ENCODE measurements at places on chromosomes 16 and 17. TPM values are rescaled to one million over a fixed set of nuclear protein-coding genes. Genes with fewer than 3 reads are reported as not detected.
A peak's percentile ranks its signal among the peaks of the same experiment; 100 is the strongest.

The OR2C1 gene
- total RNA-seq = not detected

DNA sequence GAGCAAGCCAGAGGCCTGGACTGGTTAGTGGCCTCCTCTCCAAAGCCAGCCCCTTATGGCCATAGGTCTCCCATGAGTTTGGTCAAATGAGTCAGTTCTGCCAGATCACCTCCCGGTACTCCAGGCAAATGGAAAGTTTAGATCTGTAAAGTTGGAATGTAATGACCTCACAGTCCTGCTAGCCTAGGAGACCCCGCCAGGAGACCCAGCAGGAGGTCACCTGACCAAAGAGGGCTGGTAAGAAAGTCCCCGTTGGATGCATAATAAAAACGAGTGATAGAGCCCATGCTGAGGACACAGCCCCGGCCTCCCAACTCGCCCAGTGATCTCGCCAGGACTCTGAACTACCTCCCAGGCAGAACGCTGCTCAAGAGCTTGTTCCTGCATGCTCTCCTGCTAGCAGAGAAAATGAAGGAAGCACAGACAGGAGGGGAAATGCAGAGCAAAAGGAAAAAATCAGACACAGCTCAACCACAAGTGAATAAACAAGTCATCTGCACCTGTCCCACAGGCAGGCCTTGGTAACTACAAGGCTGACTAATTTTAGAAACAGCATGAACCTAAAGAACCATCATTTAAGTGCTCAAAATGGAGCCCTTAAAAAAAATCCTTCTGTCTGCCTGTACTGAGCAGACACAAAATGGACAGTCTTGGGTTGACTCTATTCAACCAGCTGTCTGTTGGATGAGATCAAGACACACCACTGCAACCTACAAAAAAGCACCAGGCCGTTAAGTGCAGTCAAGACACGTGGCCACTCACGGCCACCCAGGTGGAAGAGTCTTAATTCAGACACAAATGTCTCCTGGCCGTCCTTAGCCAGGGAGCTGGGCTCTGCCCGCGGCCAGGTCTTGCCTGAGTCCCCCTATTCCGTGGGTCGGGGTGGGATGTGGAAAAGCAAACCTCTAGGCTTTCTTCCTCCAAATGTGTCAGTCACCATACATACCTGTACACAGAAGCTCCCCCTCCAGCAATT lies 9.2 kb downstream of the CDIP1 start:
- H3K36me3 ChIP-seq = peaks cover 7% of the 10 kb centered on the region
- H3K27ac ChIP-seq = peak overlapping the region; percentile 81
- H3K4me3 ChIP-seq = peak overlapping the region; percentile 37
- peak; percentile 61 for DNase-seq

The SLC13A2 gene
- not detected for total RNA-seq

GRCh38 chr16:3495176-3495575 lies at the start of gene C16orf90:
Gene C16orf90, minus strand, starts transcription at chr16:3495489. Its CDS starts 68 bp downstream, at chr16:3495421.
- no peak for DNase-seq
- H3K4me1 ChIP-seq = peaks cover 7% of the 10 kb centered on the region
- H3K27me3 ChIP-seq = no peaks in the 10 kb centered on the region
- no peak within 1 kb of the TSS for H3K4me3 ChIP-seq

The ZG16 gene
- total RNA-seq = not detected

- no peak overlapping the region for H3K4me3 ChIP-seq
- H3K27ac ChIP-seq = no peak overlapping the region
- H3K4me1 ChIP-seq = no peaks in the 10 kb centered on the region
- no peaks in the 10 kb centered on the region for H3K36me3 ChIP-seq
- H3K27me3 ChIP-seq = peaks cover 2% of the 10 kb centered on the region
- DNase-seq = no peak
These were observed 210.4 kb upstream of the ELAC2 start for GRCh38 chr17:13228225-13228624.

GRCh38 chr16:84582958-84583516 lies 34.8 kb downstream of the COTL1 start:
- DNase-seq = no peak
- H3K36me3 ChIP-seq = peaks cover 9% of the 10 kb centered on the region
- peaks cover 22% of the 10 kb centered on the region for H3K4me1 ChIP-seq
- no peak overlapping the region for H3K27ac ChIP-seq
- H3K4me3 ChIP-seq = no peak overlapping the region

The CIITA gene
- total RNA-seq = 0.29 TPM

The AKAP1 gene
- 17.6 TPM for total RNA-seq

GRCh38 chr17:16019347-16019746 lies 19.7 kb downstream of the TTC19 start:
- H3K27me3 ChIP-seq = no peaks in the 10 kb centered on the region
- no peak overlapping the region for H3K27ac ChIP-seq
- DNase-seq = no peak
- peaks cover 43% of the 10 kb centered on the region for H3K36me3 ChIP-seq
- H3K4me3 ChIP-seq = no peak overlapping the region
- H3K4me1 ChIP-seq = peaks cover 18% of the 10 kb centered on the region

DNA sequence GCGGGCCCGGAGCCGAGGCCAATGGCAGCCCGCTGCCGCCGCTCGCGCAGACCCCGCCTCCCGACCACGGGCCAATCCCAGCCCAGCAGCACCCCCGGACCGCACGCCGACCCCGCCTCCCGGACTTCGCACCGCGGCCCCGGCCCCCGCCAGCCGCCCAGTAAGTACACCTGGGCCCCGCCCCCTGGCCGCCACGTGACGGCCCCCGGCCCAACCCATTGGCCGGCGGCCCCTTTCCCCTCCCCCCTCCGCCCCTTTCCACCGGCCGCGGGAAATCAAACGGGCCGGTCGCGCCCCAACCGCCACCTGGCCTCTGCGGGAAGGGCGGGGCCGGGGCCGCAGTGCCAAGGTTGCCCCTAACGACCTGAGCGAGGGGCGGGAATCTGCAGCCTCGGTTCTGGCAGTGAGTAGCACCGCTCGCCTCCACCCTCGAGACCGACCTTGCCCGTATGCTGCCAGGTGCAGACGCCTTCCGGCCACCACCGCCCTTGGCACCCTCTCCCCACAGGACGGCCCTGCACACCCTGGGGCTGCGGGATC lies at the start of gene YBX2:
Gene YBX2, minus strand, starts transcription at position 26 of the 540 bp plus-strand sequence. CDS start 139 bp downstream, outside the sequence.
- no peaks in the 10 kb centered on the region for H3K36me3 ChIP-seq
- H3K4me3 ChIP-seq = peak within 1 kb of the TSS; percentile 70
- peaks cover 19% of the 10 kb centered on the region for H3K4me1 ChIP-seq
- H3K27ac ChIP-seq = no peak within 1 kb of the TSS
- peak; percentile 80 for DNase-seq
- H3K27me3 ChIP-seq = peaks cover 24% of the 10 kb centered on the region

The RASL10B gene
- total RNA-seq = 1.1 TPM

The GNG13 gene
- total RNA-seq = not detected

DNA sequence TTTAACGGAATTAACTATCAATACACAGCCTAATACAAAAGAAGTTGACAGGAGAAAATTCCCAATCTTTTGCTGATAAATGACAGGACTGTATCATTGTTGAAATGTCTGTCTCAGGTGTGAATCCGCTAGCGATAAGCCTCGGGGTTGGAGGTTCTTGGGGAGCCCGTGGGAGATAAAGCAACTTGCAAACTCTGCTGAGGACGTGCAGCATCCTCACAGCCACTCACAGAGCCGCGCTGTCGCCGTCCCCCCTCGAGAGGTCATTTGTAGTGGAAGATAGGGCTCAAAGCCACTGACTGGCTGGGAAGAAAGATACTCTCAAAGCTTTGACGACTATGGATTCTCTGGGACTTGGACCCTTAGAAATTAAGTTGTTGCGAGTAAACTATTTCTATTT lies 17.0 kb downstream of the MAP1LC3B start:
- no peaks in the 10 kb centered on the region for H3K27me3 ChIP-seq
- peaks cover 9% of the 10 kb centered on the region for H3K36me3 ChIP-seq
- H3K27ac ChIP-seq = no peak overlapping the region
- no peak for DNase-seq

The CCL22 gene
- 0.72 TPM for total RNA-seq

- DNase-seq = no peak
- no peak overlapping the region for H3K4me3 ChIP-seq
- no peak overlapping the region for H3K27ac ChIP-seq
- H3K36me3 ChIP-seq = no peaks in the 10 kb centered on the region
- H3K27me3 ChIP-seq = no peaks in the 10 kb centered on the region
These were observed 105.5 kb upstream of the AXIN2 start for GRCh38 chr17:65666876-65667321.

The SARM1 gene
- total RNA-seq = 12.3 TPM

- no peaks in the 10 kb centered on the region for H3K27me3 ChIP-seq
- no peak within 1 kb of the TSS for H3K4me3 ChIP-seq
- H3K4me1 ChIP-seq = no peaks in the 10 kb centered on the region
- H3K36me3 ChIP-seq = no peaks in the 10 kb centered on the region
- DNase-seq = no peak
These were observed at the start of gene CNTNAP4 for GRCh38 chr16:76276745-76277438. Gene CNTNAP4, plus strand, starts transcription at chr16:76277401. Its CDS starts 262 bp downstream, at chr16:76277663.

DNA sequence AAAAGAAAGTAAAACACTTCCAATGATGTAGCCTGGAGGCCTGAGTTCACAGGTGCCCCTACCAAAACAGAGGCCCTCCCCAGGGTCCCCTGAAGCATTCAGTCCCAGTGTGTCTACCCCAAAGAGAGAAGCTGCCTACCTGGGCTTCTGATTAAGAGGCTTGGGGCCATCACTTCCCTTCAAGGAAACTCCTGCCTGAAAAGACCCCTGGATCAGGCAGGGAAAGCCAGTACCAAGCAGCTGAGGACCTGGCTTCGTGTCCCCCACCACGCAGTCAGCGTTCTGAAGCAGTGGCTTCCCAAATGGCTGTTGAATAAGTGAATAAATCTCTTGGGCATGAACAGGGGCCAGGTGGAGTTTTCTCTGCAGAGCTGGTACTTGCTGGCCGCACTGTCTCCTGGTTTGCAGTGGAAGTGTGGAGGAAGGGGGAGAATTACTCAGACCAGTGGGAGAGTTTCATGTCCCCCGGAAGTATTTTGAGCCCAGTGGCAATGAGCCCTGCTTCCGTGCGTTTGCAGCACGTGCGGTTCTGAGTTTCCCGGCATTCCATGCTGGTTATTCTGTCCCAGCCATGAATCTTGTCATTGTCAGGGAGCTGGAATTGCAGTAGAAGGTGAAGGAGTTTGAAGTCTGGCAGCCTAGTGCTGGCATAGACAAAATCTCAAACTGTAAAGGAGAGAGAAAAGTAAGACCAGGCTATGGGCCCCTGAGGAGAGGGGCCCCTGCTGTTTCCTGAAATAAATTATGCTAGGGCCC lies 27.0 kb downstream of the RMI2 start:
- no peak for DNase-seq
- peaks cover 11% of the 10 kb centered on the region for H3K4me1 ChIP-seq
- H3K4me3 ChIP-seq = no peak overlapping the region

The TBX2 gene
- total RNA-seq = not detected

- no peak for DNase-seq
- H3K27ac ChIP-seq = no peak overlapping the region
- no peaks in the 10 kb centered on the region for H3K4me1 ChIP-seq
- H3K36me3 ChIP-seq = peaks cover 36% of the 10 kb centered on the region
- no peaks in the 10 kb centered on the region for H3K27me3 ChIP-seq
- no peak overlapping the region for H3K4me3 ChIP-seq
These were observed 35.8 kb downstream of the AKAP1 start for GRCh38 chr17:57120814-57121213.

DNA sequence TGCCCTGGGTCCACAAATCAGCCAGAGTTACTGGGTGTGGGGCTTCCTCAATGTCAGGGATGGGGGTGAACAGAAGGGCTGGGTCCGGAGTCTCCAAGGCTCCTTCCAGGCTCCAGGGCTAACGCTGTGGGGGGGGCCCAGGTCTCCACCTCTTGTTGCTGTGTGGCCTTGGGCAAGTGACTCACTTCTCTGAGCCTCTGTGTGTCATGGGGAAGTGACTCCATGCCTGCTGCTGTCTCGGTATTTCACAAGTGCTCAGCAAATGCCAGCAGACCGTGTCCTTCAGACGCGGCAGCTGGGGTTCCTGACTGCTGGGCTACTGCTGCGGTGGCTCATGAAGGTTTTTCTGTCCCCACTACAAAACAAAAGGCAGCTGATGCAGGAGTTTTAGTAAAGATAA lies 26.6 kb downstream of the JPH3 start:
- H3K4me1 ChIP-seq = no peaks in the 10 kb centered on the region
- no peak for DNase-seq
- H3K27ac ChIP-seq = no peak overlapping the region
- no peak overlapping the region for H3K4me3 ChIP-seq

The TPSD1 gene
- total RNA-seq = not detected

GRCh38 chr16:10753670-10754069 lies 10.0 kb downstream of the NUBP1 start:
- H3K4me3 ChIP-seq = no peak overlapping the region
- DNase-seq = no peak
- H3K4me1 ChIP-seq = peaks cover 29% of the 10 kb centered on the region
- no peaks in the 10 kb centered on the region for H3K27me3 ChIP-seq

DNA sequence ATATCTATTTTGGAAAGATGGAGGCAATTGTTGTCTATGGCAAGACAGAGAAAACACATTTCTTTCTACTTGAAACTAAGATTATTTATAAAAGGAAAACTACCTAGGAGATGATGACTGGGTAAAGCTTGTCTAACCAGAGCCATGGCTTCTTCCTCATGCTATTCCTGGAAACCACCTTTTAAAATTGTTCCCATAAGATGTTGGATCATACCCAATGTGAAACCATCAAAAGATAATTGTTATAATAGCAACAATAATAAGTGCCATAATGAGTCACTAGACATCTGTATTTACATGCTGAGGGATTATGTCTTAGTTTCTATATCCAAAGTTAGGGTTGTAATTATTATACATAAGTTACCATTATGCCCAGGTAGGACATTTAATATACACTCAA lies 428.4 kb downstream of the KCNJ2 start:
- no peak overlapping the region for H3K4me3 ChIP-seq
- no peaks in the 10 kb centered on the region for H3K36me3 ChIP-seq
- DNase-seq = no peak
- no peak overlapping the region for H3K27ac ChIP-seq
- no peaks in the 10 kb centered on the region for H3K4me1 ChIP-seq
- H3K27me3 ChIP-seq = no peaks in the 10 kb centered on the region

GRCh38 chr17:21530311-21530710 lies 154.2 kb downstream of the KCNJ12 start:
- no peak overlapping the region for H3K4me3 ChIP-seq
- peaks cover 12% of the 10 kb centered on the region for H3K4me1 ChIP-seq
- DNase-seq = no peak
- no peaks in the 10 kb centered on the region for H3K27me3 ChIP-seq
- peaks cover 23% of the 10 kb centered on the region for H3K36me3 ChIP-seq

Measured in activated naive CD4-positive, alpha-beta T cell treated with anti-CD3 and anti-CD28 coated beads for 36 hours (primary cell).